ENCODE measurements at places on chromosomes 16 and 17. TPM values are rescaled to one million over a fixed set of nuclear protein-coding genes. Genes with fewer than 3 reads are reported as not detected.

GRCh38 chr16:16029431-16030011, 80.1 kb downstream of the ABCC1 start:
- no peak for DNase-seq

GRCh38 chr16:57374067-57374534, 1.8 kb downstream of the CX3CL1 start:
- no peak for DNase-seq

The TM4SF5 gene
- total RNA-seq, result not detected

GRCh38 chr17:59723041-59723440, 15.6 kb downstream of the VMP1 start:
- DNase-seq, result no peak

DNA sequence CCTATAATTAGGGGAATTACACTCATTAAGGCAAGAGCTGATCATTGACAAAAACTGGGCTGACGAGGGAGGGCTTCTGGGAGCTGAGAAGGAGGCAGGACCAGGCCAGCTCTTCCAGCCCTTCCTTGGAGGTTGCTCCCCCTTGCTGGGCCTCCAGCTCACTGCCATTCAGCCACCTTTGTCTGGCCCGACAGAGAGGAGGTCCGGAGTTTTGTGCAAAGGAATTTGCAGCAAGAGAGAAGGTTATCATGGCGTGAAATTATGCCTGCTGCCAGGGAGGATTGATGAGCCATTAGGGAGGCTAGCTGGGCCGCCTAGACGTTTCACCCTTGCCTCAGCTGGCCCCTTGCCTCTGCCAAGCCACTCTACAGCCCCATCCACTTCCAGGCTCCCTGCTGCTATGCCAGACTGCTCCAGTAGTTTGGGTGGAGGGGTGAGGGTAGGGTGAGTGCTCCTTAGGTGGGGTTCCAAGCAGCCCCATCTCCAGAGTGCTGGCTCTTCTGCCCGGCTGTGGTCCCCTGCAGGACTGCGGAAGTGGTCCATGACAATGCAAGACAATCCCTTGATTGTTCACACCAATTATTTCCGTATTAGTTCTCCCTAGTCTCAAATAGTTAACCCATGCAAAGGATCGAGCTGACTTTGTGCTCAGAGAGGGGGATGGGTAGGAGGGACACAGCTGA, 17.1 kb upstream of the PHF12 start:
- DNase-seq, result no peak

GRCh38 chr17:15265131-15265530, at the start of gene PMP22:
Gene PMP22, minus strand, starts transcription at chr17:15265326. Its CDS starts 4,599 bp downstream, at chr17:15260727.
- DNase-seq, result no peak

Data from mesenteric fat pad (tissue), 1 donor.